Activated CD8-positive, alpha-beta memory T cell treated with anti-CD3 and anti-CD28 coated beads for 1 hour (primary cell): ENCODE measurements at places on chromosomes 4 and X.

- no peak for DNase-seq
These were observed 24.3 kb upstream of the ZNF330 start for GRCh38 chr4:141196227-141196933.

- DNase-seq = no peak
These were observed 1441.6 kb upstream of the PCDH7 start for GRCh38 chr4:29278585-29278984.

GRCh38 chrX:43349363-43349762 is 306.7 kb upstream of the MAOA start:
- no peak for DNase-seq

DNA sequence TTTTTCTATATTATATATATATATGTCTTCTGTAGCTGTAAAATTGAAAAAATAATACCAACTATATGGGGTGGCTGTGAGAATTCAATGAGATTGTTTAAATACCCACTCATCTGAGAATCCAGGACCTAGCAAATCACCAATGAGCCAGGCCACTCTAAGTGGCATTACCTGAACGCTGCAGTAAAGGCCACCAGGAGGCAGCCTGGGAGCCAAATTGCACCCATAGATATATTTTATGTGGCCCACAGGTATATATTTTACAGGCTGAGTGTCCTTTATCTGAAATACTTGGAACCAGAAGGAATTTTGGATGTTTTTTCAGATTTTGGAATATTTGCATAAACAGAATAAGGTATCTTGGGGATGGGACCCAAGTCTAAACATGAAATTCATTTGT is 58.2 kb upstream of the C4orf50 start:
- DNase-seq = no peak

GRCh38 chr4:30920043-30920442 is 199.9 kb downstream of the PCDH7 start:
- no peak for DNase-seq

- DNase-seq = no peak
These were observed 10.6 kb downstream of the C4orf54 start for GRCh38 chr4:99647071-99647470.

DNA sequence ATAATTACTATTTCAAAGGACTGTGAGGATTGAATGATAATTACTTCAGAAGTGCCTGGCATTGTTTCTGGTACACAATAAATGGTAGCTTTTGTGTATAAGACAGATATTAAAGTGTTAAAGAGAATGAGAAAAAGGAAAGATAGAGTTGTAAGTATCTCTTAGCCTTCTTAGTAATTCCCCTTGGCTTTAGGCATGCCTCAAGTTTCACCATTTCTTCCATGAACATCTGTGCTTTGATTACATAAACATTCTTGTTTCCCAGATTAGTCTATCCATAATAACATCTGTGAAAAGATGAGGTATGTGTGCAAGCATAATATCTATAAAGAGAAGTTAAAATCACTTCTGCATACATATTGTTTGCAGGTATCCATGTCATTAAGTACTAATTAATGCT is 230.9 kb upstream of the TEX13A start:
- DNase-seq = no peak

GRCh38 chr4:188841523-188841922 is 702.3 kb downstream of the TRIML1 start:
- no peak for DNase-seq

- DNase-seq = no peak
These were observed 674.4 kb upstream of the LCORL start for GRCh38 chr4:18695733-18696527.

DNA sequence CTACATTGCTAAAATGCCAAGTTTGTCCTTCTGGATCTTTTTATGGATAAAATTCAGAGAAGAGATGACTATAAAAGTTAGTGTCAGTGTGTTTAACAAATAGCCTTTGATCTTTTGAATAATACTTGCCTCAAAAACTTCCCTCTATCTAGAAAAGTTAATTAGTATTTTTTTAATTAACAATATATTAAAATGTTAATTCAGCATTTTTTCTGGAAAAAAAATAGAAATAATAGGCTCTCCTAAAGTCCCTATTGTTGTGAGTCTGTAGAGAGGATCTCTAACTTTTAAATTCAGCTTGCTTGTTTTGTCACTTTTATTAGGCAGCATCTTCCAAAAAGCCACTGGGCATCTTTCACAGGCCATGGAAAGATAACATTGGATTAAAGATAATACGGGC is 435.2 kb upstream of the RASGEF1B start:
- no peak for DNase-seq

GRCh38 chrX:116657071-116657470 is 194.3 kb upstream of the CT83 start:
- no peak for DNase-seq

DNA sequence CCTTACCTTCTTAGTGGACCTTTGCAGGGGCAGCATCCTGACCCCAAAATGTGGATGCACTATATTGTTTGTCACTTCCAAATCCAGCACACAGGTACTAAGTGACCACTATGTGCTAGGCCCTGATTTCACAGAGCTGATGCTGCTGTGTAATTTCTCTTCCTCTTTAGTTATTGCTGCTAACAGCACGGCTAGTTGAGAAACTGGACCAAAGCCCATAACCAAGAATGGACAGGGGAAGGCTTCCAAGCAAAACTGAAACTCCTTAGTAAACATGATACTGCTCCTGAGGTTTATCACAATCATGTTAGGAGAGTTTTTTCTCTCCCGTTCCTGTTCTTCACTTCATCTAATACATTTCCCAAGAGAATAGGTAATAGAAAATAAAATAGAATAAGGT is 172.9 kb upstream of the TTC29 start:
- DNase-seq = no peak

- DNase-seq = no peak
These were observed 87.9 kb upstream of the NR3C2 start for GRCh38 chr4:148530114-148530513.

- DNase-seq = no peak
These were observed 163.1 kb upstream of the PLAC1 start for GRCh38 chrX:134821370-134821769.

DNA sequence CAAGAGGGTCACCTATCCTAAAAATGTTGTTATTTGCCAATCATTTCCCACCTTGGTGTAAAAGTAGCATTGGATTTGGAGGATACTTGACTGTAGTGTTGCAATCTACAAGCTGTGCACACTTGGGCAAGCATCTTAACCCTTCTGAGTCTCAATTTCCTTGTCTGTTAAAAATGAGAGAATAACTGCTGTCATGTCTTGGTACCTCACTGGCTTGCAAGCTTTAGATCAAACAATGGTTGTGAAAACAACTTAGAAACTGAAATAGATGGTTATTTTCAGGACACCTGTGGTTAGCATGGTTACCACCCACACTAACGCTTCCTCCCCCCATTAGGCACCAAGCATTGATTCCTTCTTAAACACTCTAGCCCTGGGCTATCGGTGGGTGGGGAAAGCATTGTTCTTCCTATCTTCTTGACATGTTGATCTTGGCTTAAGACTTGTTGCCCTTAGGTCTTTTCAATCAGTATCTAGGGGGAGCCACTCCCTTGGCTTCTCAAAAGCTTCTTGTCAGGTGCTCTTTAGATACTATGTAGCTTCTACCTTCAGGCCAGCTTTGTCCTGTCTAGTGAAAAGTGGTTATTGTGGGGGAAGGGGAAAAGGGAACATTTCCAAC is 10.6 kb upstream of the AMOT start:
- DNase-seq = no peak

- DNase-seq = no peak
These were observed 29.3 kb downstream of the DAPP1 start for GRCh38 chr4:99845708-99846469.

DNA sequence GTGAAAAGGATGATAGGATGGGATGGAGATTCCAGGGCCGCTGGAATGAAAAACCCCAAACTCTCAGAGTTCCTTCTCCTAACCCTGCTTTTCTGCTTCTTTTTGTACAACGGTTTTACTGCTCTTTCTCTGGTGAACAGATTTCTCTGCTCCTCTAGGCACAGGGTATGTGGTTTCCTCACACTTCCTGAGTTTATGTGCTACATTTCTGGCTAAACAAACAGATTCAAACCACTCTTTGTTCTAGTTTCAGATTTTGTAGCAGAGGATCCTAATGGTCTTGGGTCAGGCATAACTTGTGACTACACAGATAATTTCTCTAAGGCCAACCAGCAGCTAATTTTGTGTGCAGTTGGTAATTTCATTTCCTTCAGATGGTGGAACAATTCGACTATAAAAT is 52.6 kb downstream of the OSTC start:
- DNase-seq = no peak

DNA sequence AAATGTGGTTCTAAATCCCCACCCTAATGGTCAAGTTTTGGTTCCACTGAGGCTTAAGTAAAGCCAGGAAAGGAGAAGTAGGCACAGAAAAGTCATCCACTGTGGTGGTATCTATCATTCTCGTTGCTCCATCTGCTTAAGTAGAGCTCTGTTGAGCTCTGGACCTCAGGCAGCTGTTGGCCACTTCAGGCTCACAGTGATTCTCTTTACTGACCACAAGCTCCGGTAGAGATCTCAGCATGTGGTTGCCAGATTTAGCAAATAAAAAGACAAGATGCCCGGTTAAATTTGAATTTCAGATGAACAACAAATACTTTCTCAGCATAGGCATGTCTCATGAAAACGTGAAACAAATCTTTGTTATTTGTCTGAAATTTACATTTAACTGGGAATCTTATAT is 132.3 kb upstream of the PTCHD1 start:
- DNase-seq = no peak

DNA sequence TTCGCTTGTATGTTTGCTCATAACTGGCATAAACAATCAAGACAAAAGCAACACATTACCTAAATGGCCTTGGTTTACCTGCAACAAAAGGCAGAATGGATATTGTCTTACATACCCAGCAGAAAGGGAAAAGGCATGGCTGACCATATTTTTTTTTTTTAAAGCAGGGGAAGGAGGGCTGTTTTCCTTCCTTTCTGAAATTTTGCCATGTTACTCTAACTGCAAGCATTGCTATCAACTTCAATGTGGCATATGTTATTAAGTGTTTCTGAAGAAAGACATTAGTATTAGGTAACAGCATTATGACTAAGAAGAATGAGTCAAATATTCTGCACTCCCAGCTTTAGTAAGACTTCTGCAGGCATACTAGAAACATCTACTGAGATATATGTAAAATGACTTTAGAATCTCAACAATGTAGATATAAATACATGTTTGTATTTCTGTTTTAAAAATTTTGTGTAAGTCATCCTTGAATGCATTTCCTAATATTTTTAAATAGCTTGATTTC is 512.6 kb upstream of the FAM241A start:
- no peak for DNase-seq

- DNase-seq = no peak
These were observed 552.4 kb upstream of the MAGEB2 start for GRCh38 chrX:29662759-29663503.

GRCh38 chrX:19707246-19707871 is 180.0 kb downstream of the SH3KBP1 start:
- DNase-seq = no peak

GRCh38 chrX:149021159-149021558 is 483.9 kb downstream of the IDS start:
- no peak for DNase-seq

DNA sequence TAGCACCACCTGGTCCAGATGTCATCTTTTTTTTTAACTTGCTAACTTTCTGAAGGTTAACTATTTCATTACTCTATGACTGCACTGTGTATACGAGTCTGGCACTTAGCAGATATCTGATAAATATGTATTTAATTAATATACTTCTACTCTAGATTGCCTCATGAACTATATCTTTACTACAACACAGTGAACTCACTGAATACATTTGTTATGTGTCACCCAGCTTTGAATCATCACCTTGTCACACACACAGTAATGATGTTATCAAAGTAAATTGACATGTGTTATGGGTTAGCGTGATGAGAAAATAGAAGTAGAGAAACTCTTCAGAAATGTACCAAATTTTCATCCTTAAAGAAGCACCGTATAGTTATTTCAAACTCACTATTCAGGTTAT is 419.3 kb upstream of the ADGRL3 start:
- no peak for DNase-seq

GRCh38 chr4:137065311-137065710 is 467.0 kb downstream of the PCDH18 start:
- DNase-seq = no peak

DNA sequence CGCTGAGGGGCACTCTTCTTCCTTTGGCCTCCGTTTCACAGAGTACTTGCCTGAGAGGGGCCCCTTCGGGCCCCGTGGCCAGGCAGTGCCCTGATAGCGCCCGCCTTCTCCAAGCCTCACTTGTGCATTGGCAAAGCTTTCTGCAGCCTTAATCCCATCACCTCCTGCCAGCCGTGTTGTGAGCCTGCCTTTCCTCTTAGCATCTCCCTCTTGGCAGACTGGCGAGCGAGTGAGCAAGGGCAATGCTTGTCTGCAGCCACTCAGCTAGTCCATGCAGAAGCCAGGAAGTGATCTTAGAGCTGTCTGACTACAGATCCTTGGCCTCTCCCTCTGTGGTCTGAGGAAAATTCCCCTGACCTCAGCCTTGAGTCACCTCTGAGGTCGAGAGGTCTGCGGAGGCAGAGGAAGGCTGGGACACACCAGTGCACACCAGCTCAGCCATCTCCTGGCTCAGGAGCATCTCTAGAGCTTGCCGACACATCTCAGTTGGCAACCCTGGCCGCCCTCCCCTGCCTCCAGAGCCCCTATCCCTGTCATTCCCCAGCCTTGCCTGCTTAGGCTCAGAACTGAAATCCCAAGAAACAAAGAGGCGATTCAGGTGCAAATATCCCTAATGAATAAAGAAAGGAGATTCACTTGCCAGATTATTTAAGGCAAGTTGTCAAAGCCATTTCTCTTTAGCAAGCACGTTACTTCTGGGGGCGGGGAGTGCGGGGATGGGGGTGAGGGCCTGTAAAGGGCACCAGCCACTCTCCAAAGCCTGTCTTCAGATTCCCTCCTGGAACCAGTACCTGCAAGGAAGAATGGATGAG is 143.5 kb upstream of the MAMLD1 start:
- no peak for DNase-seq

DNA sequence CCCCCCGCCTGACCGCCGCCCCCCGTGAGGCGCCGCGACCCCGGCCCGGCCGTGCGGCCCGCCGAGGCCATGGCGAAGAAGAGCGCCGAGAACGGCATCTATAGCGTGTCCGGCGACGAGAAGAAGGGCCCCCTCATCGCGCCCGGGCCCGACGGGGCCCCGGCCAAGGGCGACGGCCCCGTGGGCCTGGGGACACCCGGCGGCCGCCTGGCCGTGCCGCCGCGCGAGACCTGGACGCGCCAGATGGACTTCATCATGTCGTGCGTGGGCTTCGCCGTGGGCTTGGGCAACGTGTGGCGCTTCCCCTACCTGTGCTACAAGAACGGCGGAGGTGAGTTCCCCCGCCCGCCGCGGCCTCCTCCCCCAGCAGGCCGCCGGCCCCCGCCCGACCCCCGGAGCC is 780 bp downstream of the SLC6A8 start:
- no peak for DNase-seq

- no peak for DNase-seq
These were observed 312.2 kb downstream of the TMA16 start for GRCh38 chr4:163806653-163807052.

DNA sequence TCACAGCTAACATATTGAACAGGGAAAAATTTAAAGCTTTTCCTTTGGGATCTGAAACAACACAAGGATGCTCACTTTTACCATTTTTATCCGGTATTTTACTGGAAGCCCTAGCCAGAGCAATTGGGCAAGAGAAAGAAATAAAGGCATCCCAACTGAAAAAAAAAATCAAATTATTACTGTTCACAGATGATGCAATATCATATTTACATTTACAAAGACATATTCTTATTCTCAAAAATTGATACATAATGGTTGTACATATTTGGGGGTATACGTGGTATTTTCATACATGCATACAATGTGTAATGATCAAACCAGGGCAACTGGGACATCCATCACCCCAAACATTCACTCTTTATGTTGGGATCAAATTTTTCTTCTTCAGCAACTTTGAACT is 337.0 kb upstream of the SLC7A11 start:
- DNase-seq = no peak
